ENCODE measurements at places on chromosomes 16 and 17.

DNA sequence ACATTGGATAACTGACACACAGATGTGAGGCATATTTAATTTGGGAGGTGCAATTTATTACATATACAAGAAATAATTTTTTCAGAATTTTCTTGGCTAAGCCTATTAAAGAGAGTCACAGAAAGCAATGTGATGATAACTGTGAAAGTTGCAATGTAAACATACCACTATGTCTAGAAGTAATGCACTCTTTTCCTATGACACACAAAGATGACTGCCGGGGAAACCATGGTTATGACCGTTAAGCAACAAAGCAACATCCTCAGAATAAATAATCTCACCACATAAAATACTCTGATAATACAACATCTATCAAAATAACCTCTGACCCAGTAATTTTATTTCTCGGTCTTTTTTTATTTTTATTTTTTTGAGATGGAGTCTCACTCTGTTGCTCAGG is 10.5 kb upstream of the QRICH2 start:
- DNase-seq: no peak

GRCh38 chr16:85511938-85512807 is 100.9 kb upstream of the GSE1 start:
- DNase-seq: no peak

GRCh38 chr17:41792845-41793783 is 6.6 kb upstream of the JUP start:
- DNase-seq: peak; percentile 60

- DNase-seq: peak; percentile 99
Measured at GRCh38 chr17:17151962-17152361, 54.2 kb downstream of the PLD6 start.

GRCh38 chr17:82153745-82154375 is 55.8 kb upstream of the FASN start:
- DNase-seq: peak; percentile 71

DNA sequence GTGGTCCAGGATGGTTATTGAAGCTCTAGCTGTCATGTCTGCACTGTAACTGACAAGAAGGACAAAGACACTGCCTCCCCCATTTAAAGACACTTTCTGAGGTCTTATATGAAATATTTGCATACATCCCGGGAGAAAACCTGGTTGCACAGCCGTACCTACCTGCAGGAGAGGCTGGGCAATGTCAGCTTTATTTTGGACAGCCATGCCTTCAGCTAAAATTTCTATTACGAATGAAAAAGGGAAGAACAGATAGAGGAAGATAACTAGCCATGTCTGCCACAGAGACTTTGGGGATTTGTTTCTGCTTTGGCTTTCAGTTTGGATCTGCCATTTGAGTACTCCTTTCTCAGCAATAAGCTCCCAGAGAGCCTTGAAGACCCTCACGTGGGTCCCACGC is 19.0 kb downstream of the SLC7A6 start:
- DNase-seq: no peak

DNA sequence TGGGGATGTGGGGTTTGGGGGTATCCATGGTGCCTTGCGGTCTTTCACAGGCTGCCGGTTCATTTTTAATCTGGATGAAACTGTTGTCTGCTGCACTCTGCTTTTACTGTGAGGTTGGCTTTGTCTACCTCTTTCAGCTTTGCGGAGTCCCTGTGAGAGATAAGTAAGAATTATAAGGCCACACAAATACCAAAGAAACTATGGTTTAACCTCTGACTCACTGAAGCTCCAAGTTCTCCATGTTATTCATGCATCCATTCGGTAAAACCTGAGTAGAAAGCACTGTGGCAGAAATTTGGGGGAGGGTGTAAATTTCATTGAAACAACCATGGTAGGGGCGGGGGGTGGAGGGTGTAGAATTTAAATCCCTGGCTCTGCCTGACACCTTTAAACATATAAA is 30.5 kb downstream of the KIAA0753 start:
- no peak for DNase-seq

DNA sequence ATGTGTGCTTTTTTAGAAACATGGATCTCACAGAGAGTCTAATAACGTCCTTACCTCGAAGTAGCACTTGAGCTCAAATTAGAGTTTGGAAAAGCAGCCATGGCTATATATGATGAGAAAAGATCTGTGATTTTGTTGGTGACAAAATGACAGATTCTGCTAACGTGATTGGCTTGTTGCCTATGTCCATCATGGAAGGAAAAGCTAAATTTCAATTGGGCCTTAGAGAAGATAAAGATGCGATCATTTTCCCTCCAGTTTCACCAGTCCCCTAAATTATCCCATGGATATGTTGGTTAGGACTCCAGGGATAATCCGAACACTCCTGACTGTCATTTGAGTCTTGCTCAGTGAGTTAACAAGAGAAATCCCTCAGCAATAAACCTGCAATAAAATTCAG is 175.8 kb downstream of the C16orf95 start:
- no peak for DNase-seq

GRCh38 chr16:23296994-23297393 is 5.1 kb upstream of the SCNN1B start:
- peak; percentile 32 for DNase-seq

DNA sequence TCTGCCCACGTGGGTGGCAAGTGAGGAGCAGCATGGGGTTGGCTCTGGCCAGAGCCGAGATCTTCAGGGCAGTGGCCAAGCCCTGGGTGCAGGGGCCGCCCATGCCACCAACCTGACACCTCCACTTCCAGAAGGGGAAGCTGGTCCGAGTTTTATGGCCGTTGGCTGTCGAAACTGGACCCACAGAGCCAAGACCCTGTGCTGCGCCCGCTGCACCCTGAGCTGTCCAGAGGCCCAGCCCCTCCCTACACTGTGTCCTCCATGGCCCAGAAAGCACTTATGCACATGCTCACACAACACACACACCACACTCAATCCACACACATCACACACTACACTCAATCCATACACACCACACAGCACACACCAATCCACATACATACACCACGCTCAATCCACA is 33.9 kb upstream of the RPTOR start:
- no peak for DNase-seq

GRCh38 chr17:45690625-45691275 is 93.4 kb upstream of the CRHR1 start:
- DNase-seq: no peak

- DNase-seq: no peak
Measured at GRCh38 chr16:2078096-2078495, 30.3 kb downstream of the TSC2 start.

- no peak for DNase-seq
Measured at GRCh38 chr16:48118841-48119240, 37.0 kb downstream of the ABCC12 start.

DNA sequence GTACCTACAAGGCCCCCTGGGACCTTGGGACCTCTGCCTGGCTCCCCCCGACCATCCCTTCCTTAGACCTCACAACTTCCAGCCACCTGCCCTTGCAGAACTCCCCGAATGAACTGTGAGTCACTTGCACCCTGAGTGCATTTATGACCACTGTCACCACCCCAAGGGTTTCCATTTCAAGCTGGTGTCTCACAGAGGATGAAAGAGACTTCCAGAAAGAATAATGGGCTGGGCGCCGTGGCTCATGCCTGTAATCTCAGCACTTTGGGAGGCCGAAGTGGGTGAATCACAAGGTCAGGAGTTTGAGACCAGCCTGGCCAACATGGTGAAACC is 124.5 kb upstream of the CIBAR2 start:
- DNase-seq: no peak

DNA sequence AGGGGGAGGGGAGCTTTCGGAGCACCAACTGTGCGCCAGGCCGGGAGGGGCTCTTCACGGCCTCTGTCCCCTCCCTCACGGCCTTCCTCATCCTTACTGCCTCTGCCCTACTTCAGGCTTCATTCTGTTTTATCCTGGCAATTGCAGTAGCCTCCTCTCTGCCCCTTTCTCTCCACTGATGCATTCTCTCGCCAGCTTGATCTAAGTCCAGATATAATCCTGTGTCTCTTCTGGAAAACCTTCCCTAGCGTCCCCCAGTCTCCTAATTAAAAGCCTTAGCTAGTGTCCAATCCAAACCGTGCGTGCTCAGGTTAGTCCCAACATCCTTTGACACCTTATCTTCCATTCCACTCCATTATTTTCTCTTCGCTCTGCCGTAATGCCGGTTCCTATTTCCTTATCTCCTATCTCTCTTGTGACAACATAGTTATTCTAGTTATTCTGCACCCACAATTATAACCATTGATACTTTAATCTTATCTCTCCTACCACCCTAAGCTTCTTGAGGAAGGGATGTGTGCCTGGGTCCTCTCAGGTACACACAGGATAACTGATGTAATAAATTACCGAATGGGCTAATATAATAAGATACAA is 869 bp downstream of the ZNF48 start:
- no peak for DNase-seq

Measured in ACHN (cell line).